ENCODE measurements at places on chromosomes 13 and 19. TPM values are rescaled to one million over a fixed set of nuclear protein-coding genes. Genes with fewer than 3 reads are reported as not detected.
A peak's percentile ranks its signal among the peaks of the same experiment; 100 is the strongest.

OR7A17 gene
- total RNA-seq = not detected

RGL3 gene
- total RNA-seq = not detected

NCCRP1 gene
- not detected for total RNA-seq

- H3K27ac ChIP-seq = peak within 1 kb of the TSS; percentile 13
- peaks cover 11% of the 10 kb centered on the region for H3K4me1 ChIP-seq
- H3K27me3 ChIP-seq = peaks cover 55% of the 10 kb centered on the region
These were observed at the start of gene DNAAF3 for GRCh38 chr19:55166530-55167268. TSS of gene DNAAF3 (minus strand) at chr19:55166613. CDS start at chr19:55166413, 200 bp downstream.

DNA sequence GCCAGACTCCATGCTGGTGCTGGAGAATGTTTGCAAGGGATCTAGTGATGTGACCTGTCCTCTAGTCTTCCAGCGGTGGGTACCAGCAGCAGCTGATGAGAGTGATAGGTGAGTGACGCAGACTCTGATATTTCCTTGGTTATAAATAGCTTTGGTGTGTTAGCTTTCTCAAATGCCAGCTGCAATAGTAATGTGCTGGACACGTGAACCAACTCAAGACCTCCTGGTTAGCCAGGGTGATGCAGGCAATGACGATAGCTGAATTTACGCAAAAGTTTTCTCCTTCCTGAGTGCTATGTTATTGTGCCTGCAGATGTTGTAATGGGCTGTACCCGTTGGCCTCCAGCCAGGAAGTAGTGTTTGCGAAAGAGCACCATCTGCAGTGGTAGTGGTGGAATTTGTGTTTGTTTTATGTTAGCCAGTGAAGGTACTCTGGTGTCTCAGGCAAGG lies 129.5 kb downstream of the CYSLTR2 start:
- DNase-seq = no peak
- no peaks in the 10 kb centered on the region for H3K36me3 ChIP-seq
- H3K4me1 ChIP-seq = no peaks in the 10 kb centered on the region
- H3K4me3 ChIP-seq = no peak overlapping the region
- H3K27me3 ChIP-seq = peaks cover 5% of the 10 kb centered on the region

DNA sequence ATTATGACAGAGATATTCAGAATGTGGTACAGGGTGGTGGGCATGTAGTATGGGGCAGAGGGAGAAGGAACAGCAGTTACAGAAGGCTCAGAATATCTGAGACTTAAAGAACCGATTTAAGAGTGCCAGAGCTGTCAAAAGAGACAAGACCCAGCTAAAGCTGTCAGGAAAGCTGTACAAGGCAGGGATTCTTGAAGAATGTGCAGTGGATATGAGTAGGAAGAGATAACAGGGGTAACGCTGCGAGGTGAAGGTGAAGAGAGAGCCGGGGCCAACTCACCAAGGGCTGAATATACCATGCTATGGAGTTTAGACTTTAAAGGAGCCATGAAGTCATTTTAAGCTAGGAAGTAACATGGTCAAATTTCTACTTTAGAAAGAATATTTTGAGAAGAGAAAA lies 381.0 kb downstream of the DIAPH3 start:
- H3K27ac ChIP-seq = no peak overlapping the region
- H3K4me1 ChIP-seq = no peaks in the 10 kb centered on the region
- no peaks in the 10 kb centered on the region for H3K36me3 ChIP-seq
- H3K27me3 ChIP-seq = no peaks in the 10 kb centered on the region

DNA sequence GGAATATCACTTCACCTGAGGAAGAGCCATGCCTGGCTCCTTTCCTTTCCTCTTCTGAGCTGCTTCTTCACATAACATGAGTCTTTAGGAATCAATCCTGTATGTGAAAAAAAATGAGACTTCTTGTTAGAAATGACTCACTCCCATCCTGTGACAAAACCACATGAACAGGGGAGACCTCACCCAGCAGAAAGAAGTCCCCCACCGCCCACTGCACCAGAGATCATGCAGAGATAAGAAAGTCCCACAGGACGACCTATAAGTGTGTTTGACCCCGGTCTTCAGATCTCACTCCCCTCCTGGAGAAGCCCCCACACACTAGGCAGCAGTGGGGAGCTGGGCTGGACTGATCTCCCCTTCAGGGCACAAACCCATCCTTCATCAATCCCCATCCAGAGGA lies 7.8 kb downstream of the ZNF600 start:
- peak overlapping the region; percentile 77 for H3K27ac ChIP-seq
- H3K4me3 ChIP-seq = peak overlapping the region; percentile 47
- DNase-seq = peak; percentile 74
- peaks cover 88% of the 10 kb centered on the region for H3K36me3 ChIP-seq

- no peak overlapping the region for H3K27ac ChIP-seq
- DNase-seq = no peak
- peaks cover 24% of the 10 kb centered on the region for H3K27me3 ChIP-seq
- peaks cover 2% of the 10 kb centered on the region for H3K4me1 ChIP-seq
These were observed 102.1 kb downstream of the ATP8A2 start for GRCh38 chr13:25473864-25474263.

GRCh38 chr13:27391471-27391870 lies 32.9 kb upstream of the GTF3A start:
- H3K27me3 ChIP-seq = peaks cover 23% of the 10 kb centered on the region
- no peaks in the 10 kb centered on the region for H3K36me3 ChIP-seq
- H3K27ac ChIP-seq = no peak overlapping the region
- DNase-seq = no peak
